Stimulated activated CD8-positive, alpha-beta memory T cell treated with anti-CD3 and anti-CD28 coated beads, Interleukin-7, amount 100 ng/mL, for 24 hours (primary cell): ENCODE measurements at places on chromosomes 5 and 9.
A peak's percentile ranks its signal among the peaks of the same experiment; 100 is the strongest.

DNA sequence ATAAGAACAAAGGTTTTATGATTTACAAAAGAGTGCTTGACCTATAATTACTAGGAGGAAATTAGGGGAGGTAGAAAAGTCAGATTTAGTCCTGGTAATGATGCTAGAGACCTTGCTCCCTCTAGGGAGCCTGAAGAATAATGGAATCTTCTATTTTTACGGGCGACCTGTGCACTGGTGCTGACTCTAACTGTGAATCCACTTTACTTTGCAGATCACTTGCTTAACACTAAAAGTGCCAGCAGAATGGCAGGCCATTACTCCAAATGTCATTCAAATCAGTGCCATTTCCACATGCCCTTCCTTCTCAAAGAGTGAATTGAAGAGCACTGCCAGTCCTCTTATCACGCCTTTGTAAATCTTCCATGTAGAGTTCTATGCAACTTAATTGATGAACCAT lies 359.4 kb upstream of the ARRDC3 start:
- no peak for DNase-seq

DNA sequence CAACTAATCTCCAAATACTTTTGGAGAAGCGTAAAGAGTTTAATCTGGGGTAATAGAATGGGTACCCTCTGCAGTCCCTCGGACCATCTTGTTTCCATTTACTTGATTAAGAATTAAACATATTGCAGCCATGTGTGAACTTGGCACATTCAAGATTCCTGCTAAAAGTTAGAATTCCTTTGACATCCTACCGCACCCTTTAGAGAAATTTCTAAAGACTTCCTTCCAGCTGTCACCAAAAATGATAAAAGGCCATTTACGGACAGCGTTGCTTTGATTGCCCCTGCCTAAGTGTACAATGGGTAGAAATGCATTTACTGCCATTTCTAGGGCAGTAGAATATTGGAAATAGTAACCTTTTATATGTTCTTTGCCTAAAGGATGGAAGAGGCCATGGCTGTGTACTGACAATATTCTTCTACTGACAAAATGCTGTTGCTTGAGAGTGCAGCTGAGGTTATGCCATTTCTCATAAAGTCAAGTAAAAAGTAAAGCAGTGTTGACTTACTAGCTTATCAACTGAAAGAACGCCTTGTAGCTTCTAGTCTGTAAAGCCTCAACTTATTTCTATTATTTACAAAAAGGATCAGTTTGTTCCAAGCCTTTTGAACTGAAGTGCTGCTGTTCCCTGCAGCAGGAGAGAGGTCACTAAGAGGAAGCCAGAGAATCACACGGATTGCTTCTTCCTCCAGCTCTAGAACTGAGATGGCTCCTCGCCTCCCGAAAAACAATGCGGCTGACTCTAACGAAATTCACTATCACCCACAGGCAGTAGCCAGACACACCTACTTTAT lies 139.8 kb upstream of the BASP1 start:
- no peak for DNase-seq

GRCh38 chr9:111411266-111411665 lies 72.9 kb downstream of the ECPAS start:
- DNase-seq: no peak

GRCh38 chr5:18305288-18305924 lies 671.1 kb downstream of the TAF11L14 start:
- no peak for DNase-seq

GRCh38 chr9:121613009-121613752 lies 38.3 kb upstream of the DAB2IP start:
- no peak for DNase-seq

- DNase-seq: no peak
Observed at GRCh38 chr9:37324261-37324683, 98.2 kb upstream of the GRHPR start.

DNA sequence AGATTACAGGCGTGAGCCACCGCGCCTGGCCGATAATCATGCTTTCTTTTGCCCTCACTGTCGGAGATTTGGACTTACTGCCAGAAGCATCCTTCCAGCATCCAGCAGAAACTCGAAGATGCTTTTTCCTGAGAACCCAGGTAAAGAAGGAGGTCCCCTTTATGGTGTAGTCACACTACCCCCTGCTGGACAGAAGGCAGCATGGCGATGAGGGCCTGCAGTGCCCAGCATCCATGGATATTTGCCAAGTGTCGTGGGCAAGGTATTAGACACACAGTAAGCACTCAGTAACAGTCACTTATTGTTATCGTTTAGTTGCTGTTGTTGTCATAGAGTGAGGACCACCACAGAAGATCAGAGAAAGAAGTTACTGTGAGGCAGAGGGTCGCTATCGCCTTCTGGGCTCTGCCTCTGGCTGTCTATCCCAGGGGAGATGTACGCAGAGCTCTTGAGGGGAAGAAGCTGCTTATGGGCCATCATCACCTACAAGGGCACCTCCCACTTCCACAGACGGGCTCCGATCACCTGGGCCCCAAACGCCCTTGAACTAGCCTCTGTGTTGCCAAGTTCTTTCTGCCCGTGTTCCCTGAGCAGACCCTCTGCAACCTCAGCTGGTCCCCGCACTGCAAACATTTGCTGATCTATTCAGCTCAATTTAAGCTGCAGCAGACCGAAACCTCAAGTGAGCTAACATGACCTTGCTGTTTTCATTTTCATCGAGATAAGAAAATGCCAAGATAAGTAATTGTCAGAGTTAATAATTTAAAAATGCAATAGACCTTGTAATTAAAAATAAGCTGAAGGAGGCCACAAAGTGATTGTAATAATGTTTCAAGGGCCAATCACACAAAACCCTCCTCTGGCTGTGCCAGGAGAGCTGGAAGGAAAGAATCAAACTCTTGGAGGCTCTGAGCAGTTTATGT lies 23.9 kb downstream of the C5orf15 start:
- no peak for DNase-seq

GRCh38 chr5:3056866-3057265 lies 305.4 kb upstream of the IRX2 start:
- no peak for DNase-seq

DNA sequence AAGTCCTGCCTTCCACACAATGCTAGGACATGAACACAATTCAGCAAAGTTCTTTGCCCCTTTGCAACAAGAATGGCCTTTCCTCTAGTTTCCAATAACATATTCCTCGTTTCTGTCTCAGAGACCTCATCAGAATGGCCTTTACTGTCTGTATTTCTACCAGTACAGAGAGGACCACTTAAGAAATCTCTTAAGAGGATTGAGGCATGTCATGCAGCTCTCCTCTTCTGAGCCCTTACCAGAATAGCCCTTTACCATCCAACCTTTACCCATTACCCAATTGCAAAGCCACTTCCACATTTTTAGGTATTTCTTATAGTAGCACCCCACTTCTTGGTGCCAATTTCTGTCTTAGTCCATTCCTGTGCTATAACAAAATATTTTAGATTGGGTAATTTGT lies 20.3 kb downstream of the TNPO1 start:
- DNase-seq: no peak

- DNase-seq: peak; percentile 24
Observed at GRCh38 chr5:1380011-1380817, 35.3 kb upstream of the CLPTM1L start.
